ENCODE measurements at places on chromosomes 11 and 22.

- no peak for DNase-seq
Observed at GRCh38 chr11:22792497-22792896, 37.1 kb downstream of the SVIP start.

- DNase-seq = no peak
Observed at GRCh38 chr11:117314840-117315239, 1.2 kb downstream of the BACE1 start.

DNA sequence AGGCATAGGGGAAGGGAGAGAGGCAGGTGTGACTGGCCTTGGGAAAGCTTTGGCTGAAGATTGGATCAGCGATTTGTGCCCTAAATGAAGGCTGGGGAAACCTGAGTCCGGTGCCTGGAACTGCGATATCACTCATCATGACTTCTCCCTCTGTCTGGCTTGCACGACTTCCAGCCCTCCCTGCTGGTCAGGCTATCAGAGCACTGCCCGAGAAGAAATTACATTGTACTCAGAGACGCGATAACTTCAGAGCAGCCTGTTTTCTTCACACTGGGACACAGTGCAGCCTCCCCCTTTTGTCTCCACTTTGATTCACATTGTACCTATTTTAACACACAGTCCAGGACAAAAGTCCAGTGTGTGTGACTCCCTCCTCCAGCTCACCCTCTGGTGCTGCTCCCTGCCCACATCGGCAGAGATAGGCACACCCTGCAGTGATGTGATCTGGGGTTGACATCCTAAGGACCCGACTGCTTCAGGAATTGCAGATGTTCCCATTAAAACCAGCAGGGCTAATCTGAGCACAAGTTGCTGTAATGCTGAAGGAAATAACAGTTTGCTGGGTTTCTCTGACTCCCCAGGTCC lies 62.1 kb upstream of the CADM1 start:
- DNase-seq = no peak

DNA sequence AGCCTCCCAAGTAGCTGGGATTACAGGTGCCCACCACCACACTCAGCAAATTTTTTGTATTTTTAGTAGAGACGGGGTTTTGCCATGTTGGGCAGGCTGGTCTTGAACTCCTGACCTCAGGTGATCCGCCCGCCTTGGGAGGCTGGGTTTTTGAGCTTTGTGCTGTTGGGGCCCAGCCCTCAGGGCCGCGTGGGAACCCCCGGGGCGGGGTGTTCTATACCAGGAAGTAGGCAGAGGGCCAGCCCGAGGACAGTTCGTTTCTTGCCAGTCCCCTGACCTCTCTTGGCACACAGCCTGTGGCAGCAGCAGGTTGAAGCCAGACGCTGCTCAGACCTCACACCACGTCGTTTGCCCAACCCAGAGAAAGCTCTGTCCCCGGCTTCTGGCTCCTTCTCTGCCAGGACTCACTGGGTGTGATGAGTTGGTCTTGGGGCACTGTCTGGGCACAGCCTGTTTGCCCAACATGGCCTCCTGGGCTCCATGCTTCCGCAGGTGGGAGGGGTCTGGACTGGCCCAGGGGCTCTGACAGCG lies 24.9 kb upstream of the CHKA start:
- DNase-seq = no peak

- DNase-seq = no peak
Observed at GRCh38 chr22:27107386-27107785, 450.0 kb downstream of the MIAT start.

- DNase-seq = no peak
Observed at GRCh38 chr22:20940186-20940651, 23.0 kb downstream of the CRKL start.

DNA sequence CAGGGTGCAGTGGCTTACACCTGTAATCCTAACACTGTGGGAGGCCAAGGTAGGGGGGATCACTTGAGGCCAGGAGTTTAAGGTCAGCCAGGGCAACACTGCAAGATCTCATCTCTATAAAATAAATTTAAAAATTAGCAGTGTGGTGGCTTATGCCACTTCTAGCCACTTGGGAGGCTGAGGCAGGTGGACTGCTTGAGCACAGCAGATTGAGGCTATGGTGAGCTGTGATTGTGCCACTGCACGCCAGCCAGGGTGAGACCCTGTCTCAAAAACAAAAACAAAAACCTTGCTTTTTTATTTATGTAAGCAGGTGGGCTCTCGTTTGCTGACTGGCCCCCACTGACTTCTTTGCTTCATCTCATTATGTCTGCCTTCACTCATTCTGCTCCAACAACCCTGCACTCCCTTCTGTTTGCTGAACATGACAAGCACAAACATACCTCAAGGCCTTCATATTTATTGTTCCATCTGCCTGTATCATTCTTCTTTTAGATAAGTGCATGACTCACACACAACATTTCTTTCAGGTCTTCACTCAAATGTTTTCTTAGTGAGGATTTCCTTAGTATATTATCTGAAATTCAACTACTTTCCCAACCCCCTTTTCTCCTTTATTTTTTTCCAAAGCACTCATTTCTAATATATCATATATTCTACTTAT lies 32.4 kb upstream of the CLNS1A start:
- DNase-seq = no peak

- DNase-seq = no peak
Observed at GRCh38 chr11:65595131-65595530, 469 bp downstream of the KCNK7 start.

- DNase-seq = no peak
Observed at GRCh38 chr11:111413849-111414248, 34.8 kb upstream of the POU2AF1 start.

- no peak for DNase-seq
Observed at GRCh38 chr11:112650527-112650926, 310.7 kb upstream of the NCAM1 start.

GRCh38 chr11:75582895-75583717 lies 21.1 kb downstream of the SERPINH1 start:
- peak; percentile 8 for DNase-seq

DNA sequence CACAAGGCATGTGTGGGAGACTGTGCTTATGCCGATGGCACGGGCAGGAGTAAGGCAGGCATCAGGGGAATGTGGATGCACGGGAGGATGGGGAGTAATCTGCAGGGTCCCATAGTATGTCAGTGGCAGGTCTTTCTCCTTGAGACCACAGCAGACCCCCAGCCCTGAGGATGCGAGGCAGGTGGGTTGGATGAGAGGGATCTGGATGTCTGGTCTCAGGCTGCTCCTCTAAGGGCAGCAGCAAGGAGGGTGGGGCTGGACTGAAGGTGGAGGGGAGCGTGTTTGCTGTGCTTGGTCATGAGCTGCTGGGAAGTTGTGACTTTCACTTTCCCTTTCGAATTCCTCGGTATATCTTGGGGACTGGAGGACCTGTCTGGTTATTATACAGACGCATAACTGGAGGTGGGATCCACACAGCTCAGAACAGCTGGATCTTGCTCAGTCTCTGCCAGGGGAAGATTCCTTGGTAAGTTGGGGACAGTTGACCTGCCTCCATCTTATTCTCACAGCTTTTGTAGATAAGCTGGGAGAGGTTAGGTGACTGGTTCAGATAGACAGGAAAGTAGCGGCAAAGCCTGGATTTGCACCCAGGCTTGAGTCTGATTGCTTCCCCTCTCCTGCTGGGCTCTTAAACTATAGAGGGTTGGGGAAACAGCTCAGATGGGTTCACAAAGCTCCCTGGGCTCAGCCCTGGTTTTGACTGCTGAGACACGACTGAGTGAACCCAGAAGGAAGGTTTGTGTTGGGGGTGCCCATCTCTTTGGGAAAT lies at the start of gene APOL1:
TSS of gene APOL1 (plus strand) at position 380 of the 769 bp plus-strand sequence. CDS start 1,823 bp downstream, outside the sequence.
- DNase-seq = no peak

DNA sequence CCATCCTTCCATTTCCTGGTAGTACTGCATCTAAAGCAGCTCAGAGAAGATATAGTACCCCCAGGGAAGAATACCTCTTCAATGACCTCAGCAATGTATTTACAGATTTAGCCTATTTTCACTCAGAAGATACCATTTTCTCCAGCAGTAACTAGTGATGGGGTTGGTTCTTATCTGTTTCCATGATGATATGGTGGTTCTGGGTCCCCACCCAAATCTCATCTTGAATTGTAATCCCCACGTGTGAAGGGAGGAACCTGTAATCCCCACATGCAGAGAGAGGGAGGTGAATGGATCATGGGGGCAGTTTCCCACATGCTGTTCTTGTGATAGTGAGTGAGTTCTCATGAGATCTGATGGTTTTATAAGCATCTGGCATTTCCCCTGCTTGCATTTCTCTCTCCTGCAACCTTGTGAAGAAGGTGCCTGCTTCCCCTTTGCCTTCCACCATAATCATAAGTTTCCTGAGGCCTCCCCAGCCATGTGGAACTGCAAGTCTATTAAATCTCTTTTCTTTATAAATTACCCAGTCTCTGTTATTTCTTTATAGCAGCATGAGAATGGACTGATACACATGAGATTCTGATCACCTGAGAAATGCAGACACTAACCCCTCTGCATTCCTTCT lies 139.2 kb downstream of the CCDC81 start:
- no peak for DNase-seq

DNA sequence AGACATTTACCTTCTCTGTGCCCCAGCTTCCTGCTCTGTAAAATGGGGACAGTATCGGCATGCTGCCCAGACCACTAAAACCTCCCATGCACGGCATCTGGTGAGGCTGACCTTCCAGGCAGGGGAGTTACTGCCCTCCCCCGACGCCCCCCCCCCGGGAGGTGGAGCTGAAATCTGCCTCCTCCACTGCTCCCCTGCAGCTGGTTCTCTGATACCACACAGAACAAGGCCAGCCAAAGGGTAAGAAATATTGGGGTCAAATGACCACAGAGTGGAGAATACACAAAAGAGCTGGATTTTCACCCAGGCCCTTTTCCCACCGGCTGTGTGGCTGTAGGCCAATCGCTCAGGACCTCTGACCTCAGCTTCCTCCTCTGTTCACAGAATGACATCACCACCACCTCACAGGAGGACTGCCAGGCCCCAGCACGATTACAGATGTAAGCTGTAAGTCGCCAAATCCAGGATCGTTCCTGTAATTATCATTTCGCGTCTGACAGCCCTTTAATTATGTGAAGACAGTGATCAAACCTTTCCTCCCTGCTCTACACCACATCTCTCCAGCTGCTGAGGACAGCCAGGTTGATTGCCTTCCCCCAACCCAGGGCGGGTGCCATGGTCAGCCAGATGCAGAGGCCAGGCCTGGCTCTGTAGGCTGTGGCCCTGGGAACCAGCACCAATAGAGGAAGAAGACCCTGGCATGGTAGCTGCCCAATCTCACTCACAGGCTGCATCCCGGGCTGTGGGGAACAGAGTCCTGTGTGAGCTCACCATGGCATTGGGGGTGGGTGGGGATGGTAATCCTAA lies 35.7 kb upstream of the KLHL35 start:
- no peak for DNase-seq

- DNase-seq = no peak
Observed at GRCh38 chr11:33772870-33773269, 1.4 kb downstream of the FBXO3 start.

Measured in stimulated activated CD8-positive, alpha-beta memory T cell treated with anti-CD3 and anti-CD28 coated beads, Interleukin-4, amount 100 ng/mL, for 4 hours (primary cell).